ENCODE measurements at places on chromosomes 16 and 17. TPM values are rescaled to one million over a fixed set of nuclear protein-coding genes. Genes with fewer than 3 reads are reported as not detected.
A peak's percentile ranks its signal among the peaks of the same experiment; 100 is the strongest.

Gene CDC6
- 7.4 TPM for total RNA-seq

Gene ABCC12
- total RNA-seq, result not detected

Gene CLEC3A
- not detected for total RNA-seq

Gene ABCA8
- total RNA-seq, result 13.1 TPM

Gene NUPR1
- 145 TPM for total RNA-seq

Gene KIF2B
- total RNA-seq, result not detected

Gene KCTD19
- total RNA-seq, result not detected

GRCh38 chr17:63492940-63493339, 16.1 kb downstream of the ACE start:
- DNase-seq, result no peak

DNA sequence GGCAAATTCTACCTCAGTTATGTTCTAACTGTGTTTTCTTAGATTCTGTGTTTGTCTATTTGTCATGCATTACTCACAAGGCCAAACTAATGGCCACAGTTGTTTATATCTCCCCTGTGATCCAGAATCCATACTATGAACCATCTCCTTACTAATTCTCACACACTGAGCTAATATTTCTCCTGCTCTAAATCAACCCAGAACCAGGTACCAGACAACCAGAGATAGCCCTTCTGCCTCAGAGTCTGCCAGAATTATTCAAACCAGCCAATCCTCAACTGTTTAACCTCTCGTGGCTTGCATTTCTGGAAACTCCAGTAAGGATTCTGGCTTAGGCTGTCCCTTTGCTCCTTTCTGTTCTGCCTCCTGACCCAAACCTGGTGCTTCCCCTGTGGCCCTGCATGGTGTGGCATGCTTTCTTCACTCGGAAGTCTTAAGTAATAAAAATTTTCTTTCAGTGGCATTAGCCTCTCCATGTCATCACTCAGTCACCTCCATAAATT, 59.4 kb downstream of the EFCAB5 start:
- DNase-seq, result no peak

DNA sequence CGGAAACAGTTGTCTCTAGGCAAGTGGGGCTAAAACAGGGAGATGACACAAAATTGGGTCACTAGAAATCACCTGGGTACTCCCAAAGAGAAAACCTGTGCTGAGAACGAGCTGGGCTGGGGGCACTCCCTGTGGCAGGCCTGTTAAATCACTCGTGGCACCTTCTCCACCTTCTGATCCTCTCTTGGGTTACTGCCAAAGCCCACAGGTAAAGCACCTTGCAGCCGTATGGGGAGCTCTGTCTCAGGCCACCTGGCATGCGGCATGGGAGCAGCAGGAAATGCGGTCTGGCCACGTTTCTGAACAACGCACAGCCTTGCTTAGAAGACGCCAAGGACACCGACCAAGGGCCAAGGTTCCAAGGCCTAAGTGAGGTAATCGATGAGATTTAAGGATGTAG, 21.5 kb upstream of the ICAM2 start:
- no peak for DNase-seq

DNA sequence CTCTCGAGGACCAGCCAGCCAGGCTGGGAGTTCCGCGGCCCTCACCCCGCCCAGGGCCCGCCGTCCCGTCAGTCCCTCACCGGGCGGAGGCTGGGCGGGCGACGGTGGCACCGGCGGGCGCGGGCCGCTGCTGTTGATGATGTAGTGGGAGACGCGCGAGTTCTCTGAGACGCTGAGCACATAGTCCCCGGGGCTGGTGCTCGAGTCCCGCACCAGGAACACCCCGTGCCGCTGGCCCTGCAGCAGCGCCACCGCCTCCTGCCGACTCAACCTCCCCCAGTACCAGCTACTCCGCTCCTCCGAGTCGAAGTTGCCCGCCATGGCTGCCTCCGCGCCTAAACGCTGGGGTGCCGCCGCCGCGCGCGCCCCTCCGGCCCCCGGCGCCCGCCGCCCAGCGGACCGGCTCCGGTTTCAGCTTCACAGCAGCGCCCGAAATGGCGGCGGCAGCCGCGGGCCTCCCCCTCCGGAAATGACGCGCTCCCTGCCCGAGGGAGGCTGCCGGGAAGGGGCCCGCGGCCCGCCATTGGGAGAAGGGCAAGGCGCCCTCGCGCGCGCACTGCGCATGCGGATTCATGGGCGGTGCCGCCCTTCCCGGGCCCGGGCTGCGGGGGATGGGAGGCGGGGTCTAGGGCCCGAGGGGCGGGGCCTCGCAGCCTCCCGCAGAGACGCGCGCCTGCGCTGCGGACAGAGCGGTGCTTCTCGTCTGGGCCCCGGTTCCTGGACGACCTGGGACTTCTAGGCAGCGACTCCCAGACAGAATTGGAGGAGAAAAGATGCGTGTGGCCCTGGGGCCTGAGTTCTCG, at the start of gene CRK:
Gene CRK, minus strand, starts transcription at position 436 of the 803 bp plus-strand sequence. Its CDS starts 115 bp downstream, at position 321.
- peak; percentile 96 for DNase-seq

DNA sequence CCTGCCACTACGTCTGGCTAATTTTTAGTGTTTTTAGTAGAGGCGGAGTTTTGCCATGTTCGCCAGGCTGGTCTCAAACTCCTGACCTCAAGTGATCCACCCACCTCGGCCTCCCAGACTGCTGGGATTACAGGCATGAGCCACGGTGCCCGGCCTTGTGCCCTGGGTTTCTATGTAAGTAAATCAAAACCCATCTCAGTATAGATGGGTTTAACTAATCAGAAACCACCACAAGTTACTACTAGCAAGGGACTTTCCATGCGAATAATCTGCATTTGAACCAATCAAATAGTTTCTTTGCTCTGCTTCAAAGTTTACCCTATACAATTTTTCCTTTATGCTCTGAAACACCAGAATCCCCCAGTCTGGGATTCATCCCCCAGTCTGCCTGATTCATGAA, 16.5 kb upstream of the EIF1 start:
- DNase-seq, result no peak

Measured in mucosa of descending colon (tissue), 3 donors.